CD4-positive, alpha-beta T cell treated with Interleukin-6 at 100 ng/mL for 8 hours (primary cell): ENCODE measurements at places on chromosomes 4 and X.

DNA sequence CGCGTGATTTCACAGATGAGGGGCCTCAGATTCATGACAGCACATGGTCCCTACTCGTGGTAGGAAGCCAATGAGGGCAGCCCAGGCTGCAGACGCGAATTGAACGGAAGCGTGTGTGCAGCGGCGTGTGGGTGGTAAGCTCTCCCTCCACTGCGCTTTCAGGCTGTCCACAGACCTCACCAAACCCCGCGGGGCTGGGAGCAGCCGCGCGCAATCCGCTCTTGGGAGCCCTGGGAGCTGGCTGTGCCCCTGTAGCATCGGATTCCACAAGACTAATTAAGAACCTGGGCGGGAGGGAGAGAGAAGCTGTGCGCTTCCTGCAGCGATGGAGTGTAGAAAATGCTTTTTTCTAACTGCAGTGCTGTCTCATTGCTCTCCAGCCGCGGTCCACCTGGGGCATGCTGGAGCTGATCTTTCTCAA lies 134.9 kb downstream of the STOX2 start:
- DNase-seq = no peak

DNA sequence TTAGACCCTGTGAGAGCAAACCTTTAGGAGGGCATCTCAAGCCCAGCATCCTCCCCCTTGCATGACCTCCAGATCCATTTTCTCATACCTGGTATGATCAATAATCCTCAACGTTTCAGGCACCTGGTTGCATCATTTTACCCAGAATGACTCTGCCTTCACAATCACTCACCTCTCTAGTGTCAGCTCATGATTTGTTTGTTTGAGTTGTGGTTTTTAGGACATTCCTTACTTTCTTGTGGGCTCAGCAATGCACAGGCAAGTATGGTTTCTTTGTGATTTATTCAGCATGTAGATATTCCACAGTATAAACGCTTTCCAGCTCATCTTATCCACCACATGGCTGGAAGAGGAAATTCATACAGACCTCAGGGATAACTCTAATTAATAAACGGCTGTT lies 93.6 kb upstream of the CPEB2 start:
- no peak for DNase-seq

DNA sequence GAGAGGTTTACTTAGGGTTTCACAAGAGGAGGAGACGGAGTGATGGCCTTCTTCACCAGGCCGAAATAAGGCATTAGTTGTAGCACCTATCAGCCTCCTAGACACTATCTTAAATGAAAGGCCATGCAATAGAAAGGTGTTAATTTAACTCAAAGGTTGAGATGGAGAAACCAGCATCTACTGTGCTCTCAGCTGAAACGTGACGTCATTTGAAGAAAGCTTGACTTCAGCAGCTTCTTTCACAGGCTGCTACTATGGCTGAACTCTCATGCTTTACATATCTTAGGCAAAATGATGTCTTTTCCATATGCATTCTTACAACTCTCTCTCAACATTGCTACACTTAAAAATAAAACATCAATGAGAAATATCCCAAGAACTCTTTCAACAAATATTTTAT lies 99.6 kb downstream of the GUCY2F start:
- no peak for DNase-seq

DNA sequence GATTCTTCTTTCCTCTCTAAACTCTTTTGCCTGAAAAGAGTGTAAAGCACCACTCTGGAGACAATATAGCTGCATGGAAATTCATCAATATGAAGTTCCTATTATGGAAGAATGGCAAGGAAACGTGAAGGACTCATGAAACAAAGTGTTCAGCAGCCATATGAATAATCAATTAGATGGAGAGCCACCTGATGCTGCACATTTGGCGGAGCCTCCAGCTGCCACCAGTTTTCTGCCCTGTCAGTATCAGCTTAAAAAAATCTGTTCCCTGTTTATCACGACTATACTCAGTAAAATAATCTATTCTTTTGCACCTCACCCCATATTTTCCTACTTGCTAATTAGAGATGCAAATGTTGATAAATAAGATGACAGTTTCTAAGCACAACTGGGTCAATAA lies 276.0 kb downstream of the UNC5C start:
- DNase-seq = no peak

DNA sequence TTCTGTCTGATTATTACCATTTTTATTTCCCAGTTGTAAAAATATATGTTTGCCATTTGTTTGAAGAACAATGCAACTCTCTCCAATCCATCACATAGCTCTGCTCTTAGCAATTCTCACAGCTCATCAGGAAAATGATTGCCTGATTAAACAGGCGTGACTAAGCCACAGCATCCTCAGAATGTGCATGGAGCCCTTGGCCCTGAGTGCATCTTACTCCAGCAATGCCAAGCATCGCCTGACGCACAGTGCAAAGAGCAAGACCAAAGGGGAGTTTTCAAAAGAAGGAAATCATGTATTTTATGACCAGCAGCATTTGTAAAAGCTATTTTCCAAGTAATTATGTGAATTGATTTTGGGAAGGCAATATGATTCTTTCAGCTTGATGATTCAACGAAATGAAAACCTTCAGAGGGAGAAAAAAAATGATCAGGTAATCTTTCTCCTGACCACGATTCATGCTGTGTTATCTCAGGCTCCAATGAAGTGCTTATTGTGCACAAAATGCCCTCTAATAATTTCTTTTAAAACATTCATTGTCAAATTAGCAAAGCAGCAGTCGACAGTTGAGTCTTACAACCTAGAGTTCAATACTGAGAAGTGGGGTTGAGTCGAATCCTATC lies 138.0 kb upstream of the FAM9B start:
- DNase-seq = no peak

GRCh38 chr4:71239365-71239764 lies 99.5 kb upstream of the SLC4A4 start:
- no peak for DNase-seq

DNA sequence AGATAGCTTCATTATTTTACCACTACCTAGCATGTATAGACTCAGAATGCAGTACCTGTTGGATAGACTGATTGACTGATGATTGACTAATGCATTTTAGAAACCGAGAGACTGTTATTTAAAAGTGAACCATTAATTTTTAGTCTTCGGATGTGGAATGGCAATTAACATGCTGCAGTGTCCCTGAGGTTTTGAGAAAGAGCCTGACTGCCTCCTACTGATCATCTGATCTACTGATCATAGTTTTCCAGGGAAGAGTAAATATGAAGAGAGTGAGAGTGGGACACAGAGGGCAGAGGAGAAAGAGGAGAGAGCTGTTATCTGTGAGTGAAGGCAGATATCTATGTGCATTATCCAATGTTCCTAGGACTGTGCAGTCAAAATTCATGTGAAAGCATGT lies 764.7 kb downstream of the TRIML1 start:
- no peak for DNase-seq
